ENCODE measurements at places on chromosomes 6 and 20.

- peaks cover 13% of the 10 kb centered on the region for H3K4me1 ChIP-seq
- H3K27me3 ChIP-seq, result no peaks in the 10 kb centered on the region
- DNase-seq, result no peak
Observed at GRCh38 chr6:110037726-110038295, 59.7 kb downstream of the GPR6 start.

DNA sequence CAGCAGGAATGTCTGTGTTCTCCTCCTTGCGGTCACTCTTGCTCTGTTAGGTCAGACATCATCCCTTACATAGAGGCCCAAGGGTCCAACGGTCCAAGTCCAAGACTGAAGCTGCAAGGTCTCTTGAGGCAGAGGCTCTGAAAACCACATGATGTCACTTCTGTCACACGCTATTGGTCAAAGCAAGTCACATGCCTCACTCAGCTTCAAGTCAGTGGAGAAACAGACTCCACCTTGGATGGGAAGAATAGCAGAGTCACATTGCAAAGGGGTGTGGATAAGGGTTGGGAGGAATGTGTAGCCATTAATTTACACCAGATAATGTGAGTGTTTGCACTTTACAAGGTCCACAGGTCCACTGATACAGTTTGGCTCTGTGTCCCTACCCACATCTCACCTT lies 17.5 kb downstream of the SLC52A3 start:
- H3K36me3 ChIP-seq, result no peaks in the 10 kb centered on the region
- DNase-seq, result no peak
- peaks cover 4% of the 10 kb centered on the region for H3K27me3 ChIP-seq
- no peaks in the 10 kb centered on the region for H3K4me1 ChIP-seq
- no peak overlapping the region for H3K4me3 ChIP-seq

GRCh38 chr6:24543683-24544082 lies 48.9 kb downstream of the ALDH5A1 start:
- H3K4me1 ChIP-seq, result no peaks in the 10 kb centered on the region
- no peak overlapping the region for H3K4me3 ChIP-seq
- H3K36me3 ChIP-seq, result no peaks in the 10 kb centered on the region
- DNase-seq, result no peak
- no peaks in the 10 kb centered on the region for H3K27me3 ChIP-seq

- H3K36me3 ChIP-seq, result peaks cover 7% of the 10 kb centered on the region
Observed at GRCh38 chr20:18172379-18172778, 34.7 kb downstream of the KAT14 start.

- no peaks in the 10 kb centered on the region for H3K36me3 ChIP-seq
- no peak for DNase-seq
- H3K4me1 ChIP-seq, result no peaks in the 10 kb centered on the region
- no peak overlapping the region for H3K27ac ChIP-seq
- peaks cover 9% of the 10 kb centered on the region for H3K27me3 ChIP-seq
- no peak overlapping the region for H3K4me3 ChIP-seq
Observed at GRCh38 chr6:27977387-27977786, 20.3 kb downstream of the OR2B6 start.

DNA sequence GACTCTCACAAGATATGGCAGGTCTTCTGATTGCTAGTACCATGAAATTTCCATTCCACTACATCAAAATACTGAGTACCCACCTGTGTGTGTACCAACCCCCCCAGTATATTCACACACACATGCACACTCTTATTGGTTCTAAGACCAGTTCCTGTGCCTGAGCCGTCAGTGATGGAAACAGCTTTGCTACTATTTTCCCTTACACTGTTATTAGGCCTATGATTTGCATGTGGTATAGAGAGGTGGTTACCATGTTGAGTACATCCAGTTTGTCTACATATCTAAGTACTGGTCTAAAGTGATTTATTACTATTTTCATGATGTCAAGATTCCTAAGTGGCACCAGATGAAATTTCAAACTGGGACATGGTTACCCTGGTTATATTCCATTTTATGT lies 459.9 kb downstream of the BCKDHB start:
- no peak overlapping the region for H3K27ac ChIP-seq
- no peak overlapping the region for H3K4me3 ChIP-seq
- DNase-seq, result no peak
- H3K36me3 ChIP-seq, result no peaks in the 10 kb centered on the region
- no peaks in the 10 kb centered on the region for H3K27me3 ChIP-seq

- peaks cover 38% of the 10 kb centered on the region for H3K27me3 ChIP-seq
- H3K4me1 ChIP-seq, result peaks cover 11% of the 10 kb centered on the region
- DNase-seq, result no peak
- peak within 1 kb of the TSS; percentile 31 for H3K4me3 ChIP-seq
- H3K36me3 ChIP-seq, result no peaks in the 10 kb centered on the region
- H3K27ac ChIP-seq, result peak within 1 kb of the TSS; percentile 43
Observed at GRCh38 chr6:6319952-6320811, at the start of gene F13A1. Gene F13A1 (minus strand): TSS chr6:6320662. CDS start chr6:6318664, 1,998 bp downstream.

GRCh38 chr20:23242104-23242503 lies 108.5 kb upstream of the NXT1 start:
- H3K4me3 ChIP-seq, result no peak overlapping the region
- no peaks in the 10 kb centered on the region for H3K27me3 ChIP-seq
- DNase-seq, result no peak
- H3K4me1 ChIP-seq, result peaks cover 7% of the 10 kb centered on the region

GRCh38 chr6:121437851-121438651 lies 2.6 kb downstream of the GJA1 start:
- no peaks in the 10 kb centered on the region for H3K36me3 ChIP-seq
- peak overlapping the region; percentile 78 for H3K4me3 ChIP-seq
- H3K27ac ChIP-seq, result peak overlapping the region; percentile 91
- DNase-seq, result no peak
- no peaks in the 10 kb centered on the region for H3K27me3 ChIP-seq

DNA sequence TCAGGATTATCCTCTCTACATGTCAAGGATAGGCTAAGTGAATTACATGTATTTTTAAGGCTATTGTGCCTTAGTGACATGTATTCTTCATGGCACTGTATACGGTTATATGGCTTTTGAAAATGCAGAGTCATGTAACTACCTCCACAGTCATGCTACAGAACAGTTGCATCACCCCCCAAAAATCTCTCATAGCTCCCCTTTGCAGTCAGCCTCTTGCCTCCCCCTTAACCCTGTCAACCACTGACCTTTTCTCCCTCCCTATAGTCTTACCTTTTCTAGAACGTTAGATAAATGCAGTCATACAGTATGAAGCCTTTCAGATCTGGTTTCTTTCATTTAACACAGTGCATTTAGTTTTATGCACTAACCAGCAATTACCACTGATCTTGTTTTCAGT lies 10.3 kb upstream of the RNF24 start:
- H3K36me3 ChIP-seq, result no peaks in the 10 kb centered on the region
- no peaks in the 10 kb centered on the region for H3K27me3 ChIP-seq
- DNase-seq, result no peak
- no peak overlapping the region for H3K27ac ChIP-seq
- peaks cover 35% of the 10 kb centered on the region for H3K4me1 ChIP-seq

DNA sequence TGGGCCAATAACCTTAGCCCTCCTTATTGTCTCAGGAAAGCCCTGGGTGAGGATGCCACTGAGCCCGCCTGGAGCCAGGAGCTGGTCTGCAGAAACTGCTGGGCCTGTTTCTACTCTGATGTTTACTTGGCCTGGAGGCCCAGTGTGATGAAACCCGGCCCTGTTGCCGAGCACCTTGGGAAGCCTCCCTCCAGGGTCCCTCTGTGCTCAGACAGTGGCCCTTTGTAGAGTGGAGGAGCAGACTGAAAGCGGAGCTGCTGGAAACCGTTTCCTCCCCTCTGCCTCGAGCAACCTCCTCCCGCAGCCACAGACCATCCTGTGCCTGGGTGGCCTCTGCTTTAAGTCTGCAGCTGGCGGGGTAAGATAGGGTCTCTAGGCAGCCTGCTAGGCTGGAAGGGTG lies 84.1 kb upstream of the EPB41L1 start:
- H3K27ac ChIP-seq, result no peak overlapping the region
- no peak for DNase-seq
- peaks cover 12% of the 10 kb centered on the region for H3K4me1 ChIP-seq
- H3K27me3 ChIP-seq, result no peaks in the 10 kb centered on the region
- no peaks in the 10 kb centered on the region for H3K36me3 ChIP-seq

DNA sequence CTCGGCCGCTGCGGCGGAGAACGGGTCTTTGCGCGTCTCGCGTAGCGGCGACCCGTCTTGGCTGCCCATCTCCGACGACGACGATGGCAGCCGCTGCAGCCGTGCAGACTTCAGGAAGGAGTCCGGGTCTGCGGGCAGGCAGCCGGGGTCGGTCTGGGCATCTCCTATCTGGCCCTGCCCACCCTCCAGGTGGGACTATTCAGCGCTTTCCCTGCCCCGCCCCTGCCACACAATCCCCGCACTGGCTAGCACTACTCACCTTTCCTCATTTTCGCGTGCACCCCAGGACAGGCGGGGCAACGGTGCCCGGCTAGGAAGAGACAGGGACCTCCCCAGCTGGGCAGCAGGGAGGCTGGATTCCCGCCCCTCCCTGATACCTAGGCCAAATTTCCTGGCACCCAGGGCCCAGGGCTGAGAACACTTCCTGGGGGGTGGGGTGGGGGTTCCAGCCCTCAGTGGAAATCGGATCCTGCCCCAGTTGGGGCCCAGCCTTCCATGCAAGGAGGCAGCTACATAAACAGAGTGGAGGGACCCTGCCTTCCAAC lies 9.2 kb downstream of the GGT7 start:
- DNase-seq, result peak; percentile 68
- H3K27me3 ChIP-seq, result no peaks in the 10 kb centered on the region
- no peak overlapping the region for H3K27ac ChIP-seq

- no peak overlapping the region for H3K4me3 ChIP-seq
- no peaks in the 10 kb centered on the region for H3K36me3 ChIP-seq
- H3K27me3 ChIP-seq, result no peaks in the 10 kb centered on the region
- no peak overlapping the region for H3K27ac ChIP-seq
Observed at GRCh38 chr6:126779331-126779730, 339.1 kb upstream of the RSPO3 start.

DNA sequence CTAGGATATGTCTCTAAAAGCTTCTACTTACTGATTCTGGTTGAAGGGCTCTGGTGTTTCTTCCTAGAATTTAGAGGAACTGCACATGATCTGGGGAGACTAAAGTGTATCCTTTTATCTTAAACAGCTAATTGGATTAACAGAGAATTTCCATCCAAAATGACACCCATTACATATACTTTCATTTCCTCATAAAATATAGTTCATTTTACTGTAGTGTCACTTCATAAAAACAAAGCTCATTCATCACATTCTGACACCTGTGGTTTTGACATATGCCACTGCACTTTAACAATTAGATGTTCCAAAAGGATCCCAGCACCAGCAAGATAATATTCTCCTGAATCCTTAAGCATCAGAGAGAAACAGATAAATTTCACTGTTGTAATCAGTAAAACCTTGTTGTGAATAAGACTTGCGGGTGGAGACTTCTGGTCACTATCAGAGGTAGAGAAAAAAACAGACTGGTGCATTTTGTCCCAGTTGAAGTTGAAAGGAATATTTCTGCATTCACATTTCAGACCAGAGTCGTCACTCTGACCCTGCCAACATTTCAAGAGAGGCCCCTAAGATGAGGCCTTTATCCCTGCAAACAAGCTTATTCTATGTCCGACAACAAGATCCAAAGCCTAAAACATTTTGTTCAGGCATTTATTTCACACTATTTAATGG lies 175.3 kb upstream of the BMP5 start:
- no peaks in the 10 kb centered on the region for H3K36me3 ChIP-seq
- no peaks in the 10 kb centered on the region for H3K27me3 ChIP-seq
- no peak for DNase-seq
- H3K4me1 ChIP-seq, result no peaks in the 10 kb centered on the region

DNA sequence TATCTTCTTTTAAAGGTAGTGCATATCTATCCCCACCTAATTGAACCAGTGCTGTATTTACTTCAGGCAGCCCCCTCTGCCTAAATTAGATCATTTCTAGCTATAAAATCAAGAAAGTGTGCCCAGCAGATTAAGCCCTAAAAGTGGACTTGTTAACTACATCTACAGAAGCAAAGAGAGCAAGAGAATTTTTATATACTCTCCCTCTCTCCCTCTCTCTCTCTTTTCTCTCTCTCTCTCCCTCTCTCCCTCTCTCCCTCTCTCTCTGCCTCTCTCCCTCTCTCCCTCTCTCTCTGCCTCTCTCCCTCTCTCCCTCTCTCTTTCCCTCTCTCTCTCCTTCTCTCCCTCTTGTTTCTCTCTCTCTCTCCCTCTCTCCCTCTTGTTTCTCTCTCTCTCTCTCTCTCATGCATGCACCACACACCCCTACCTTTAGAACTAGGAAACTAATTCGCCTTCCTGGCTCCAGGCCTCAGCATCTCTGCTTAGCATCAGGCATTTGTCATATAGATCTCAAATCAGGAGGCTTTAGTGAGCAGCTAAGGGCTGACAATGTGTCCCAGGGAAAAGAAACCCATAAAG lies 71.4 kb downstream of the FOXA2 start:
- H3K27me3 ChIP-seq, result peaks cover 11% of the 10 kb centered on the region
- H3K4me1 ChIP-seq, result no peaks in the 10 kb centered on the region
- H3K36me3 ChIP-seq, result no peaks in the 10 kb centered on the region
- H3K27ac ChIP-seq, result no peak overlapping the region
- no peak for DNase-seq

GRCh38 chr6:41353333-41353732 lies 17.9 kb downstream of the NCR2 start:
- no peak overlapping the region for H3K4me3 ChIP-seq
- H3K4me1 ChIP-seq, result no peaks in the 10 kb centered on the region
- no peak for DNase-seq

DNA sequence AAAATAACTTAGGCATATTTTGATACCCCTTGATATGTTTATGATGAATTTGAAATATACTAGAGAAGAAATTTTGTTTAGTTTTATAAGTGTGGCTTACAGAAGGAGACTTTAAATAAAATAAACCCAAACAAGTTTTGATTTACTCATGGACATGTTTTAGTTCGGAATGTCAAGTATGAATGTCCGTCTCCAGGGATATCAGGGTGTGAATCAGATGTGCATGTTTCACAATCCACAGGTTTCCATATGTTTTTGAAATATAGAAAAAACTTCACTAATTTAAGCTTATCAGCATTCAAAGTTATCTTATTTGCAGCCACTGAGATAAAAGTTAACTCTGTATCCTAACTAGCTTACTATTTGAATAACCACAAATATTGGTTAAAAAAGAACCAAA lies 51.5 kb downstream of the PLCB1 start:
- H3K27me3 ChIP-seq, result no peaks in the 10 kb centered on the region
- no peaks in the 10 kb centered on the region for H3K36me3 ChIP-seq
- no peaks in the 10 kb centered on the region for H3K4me1 ChIP-seq
- DNase-seq, result no peak

GRCh38 chr6:87540539-87540938 lies 49.2 kb downstream of the RARS2 start:
- DNase-seq, result no peak
- no peak overlapping the region for H3K4me3 ChIP-seq
- H3K27me3 ChIP-seq, result no peaks in the 10 kb centered on the region
- no peak overlapping the region for H3K27ac ChIP-seq

- no peak for DNase-seq
- H3K27ac ChIP-seq, result no peak overlapping the region
- H3K4me3 ChIP-seq, result no peak overlapping the region
- H3K36me3 ChIP-seq, result peaks cover 3% of the 10 kb centered on the region
Observed at GRCh38 chr6:100726666-100727065, 154.5 kb downstream of the ASCC3 start.

GRCh38 chr6:5866547-5867051 lies 140.1 kb downstream of the NRN1 start:
- no peak for DNase-seq
- peak overlapping the region; percentile 19 for H3K4me3 ChIP-seq
- H3K4me1 ChIP-seq, result no peaks in the 10 kb centered on the region
- H3K36me3 ChIP-seq, result no peaks in the 10 kb centered on the region
- no peak overlapping the region for H3K27ac ChIP-seq
